ENCODE measurements at places on chromosomes 7 and 10.

GRCh38 chr7:155756322-155756721, 55.9 kb downstream of the SHH start:
- DNase-seq = no peak

- DNase-seq = no peak
Measured at GRCh38 chr7:158819571-158820203, 9.6 kb downstream of the ESYT2 start.

- no peak for DNase-seq
Measured at GRCh38 chr7:20316706-20317105, 14.0 kb upstream of the ITGB8 start.

GRCh38 chr7:116227678-116228239, 17.4 kb downstream of the TES start:
- peak; percentile 70 for DNase-seq

- DNase-seq = no peak
Measured at GRCh38 chr7:157851501-157852067, 514.8 kb downstream of the DNAJB6 start.

GRCh38 chr7:95530881-95531280, 45.1 kb downstream of the ASB4 start:
- no peak for DNase-seq

DNA sequence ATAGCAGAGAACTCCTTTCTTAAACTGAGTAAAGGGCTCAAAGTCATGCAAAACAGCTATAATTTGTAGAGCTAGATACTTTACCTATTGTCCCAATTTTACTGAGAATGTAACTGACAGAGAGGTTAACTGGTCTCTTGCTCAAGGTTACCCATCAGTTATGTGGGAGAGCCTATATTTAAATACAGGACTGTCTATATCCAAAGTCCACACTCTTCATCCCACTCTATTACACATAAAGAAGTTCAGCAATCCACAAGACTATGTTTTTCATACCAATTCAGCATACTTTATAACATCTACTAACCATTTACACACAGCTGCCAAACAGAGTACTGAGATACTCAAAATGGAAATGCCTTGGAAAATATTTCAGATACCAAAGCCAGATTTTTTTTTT, 100.2 kb downstream of the MICU1 start:
- no peak for DNase-seq

DNA sequence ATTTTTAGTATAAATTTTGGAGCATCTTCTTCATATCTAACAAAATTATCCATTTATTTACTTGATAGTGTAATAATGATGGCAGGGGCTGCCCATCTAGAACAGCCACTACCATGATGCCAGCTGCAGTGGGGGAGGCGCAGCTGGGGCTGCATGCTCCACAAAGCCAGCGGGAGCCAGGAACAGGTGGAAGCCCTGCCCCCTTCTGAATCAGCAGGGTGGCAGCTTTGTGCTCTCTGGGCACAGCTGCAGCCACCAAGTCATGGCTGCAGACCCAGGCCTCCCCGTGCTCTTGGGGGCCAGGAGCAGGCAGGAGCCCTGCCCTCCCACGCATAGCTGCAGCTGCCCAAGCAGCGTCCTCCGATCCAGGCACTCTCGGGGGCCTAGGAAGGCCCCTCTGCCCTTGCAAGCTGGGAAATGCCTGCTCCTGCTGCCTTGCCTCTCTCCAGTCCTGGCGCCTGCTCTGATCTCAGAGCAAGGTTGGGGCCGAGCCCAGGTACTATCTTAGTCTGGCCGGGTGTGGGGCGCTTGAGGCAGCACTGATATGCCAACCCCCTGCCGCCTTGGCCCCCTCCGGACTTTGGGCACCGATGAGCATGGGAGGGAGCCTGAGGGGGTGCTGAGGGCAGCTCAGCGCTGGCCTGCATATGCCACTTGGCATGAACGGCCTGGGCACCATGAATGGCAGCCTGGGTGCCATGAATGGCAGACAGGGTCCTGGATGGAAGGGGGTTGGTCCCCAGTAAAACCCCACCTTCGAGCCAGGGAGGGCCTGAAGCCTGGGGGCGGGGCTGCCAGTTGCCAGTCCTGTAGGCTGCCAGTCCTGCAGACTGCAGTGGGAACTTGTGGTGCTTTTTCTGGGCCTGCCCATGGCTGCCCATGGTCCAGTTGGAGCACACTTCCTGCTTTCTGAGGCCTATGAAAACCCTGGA, 1110.8 kb upstream of the POT1 start:
- DNase-seq = no peak

DNA sequence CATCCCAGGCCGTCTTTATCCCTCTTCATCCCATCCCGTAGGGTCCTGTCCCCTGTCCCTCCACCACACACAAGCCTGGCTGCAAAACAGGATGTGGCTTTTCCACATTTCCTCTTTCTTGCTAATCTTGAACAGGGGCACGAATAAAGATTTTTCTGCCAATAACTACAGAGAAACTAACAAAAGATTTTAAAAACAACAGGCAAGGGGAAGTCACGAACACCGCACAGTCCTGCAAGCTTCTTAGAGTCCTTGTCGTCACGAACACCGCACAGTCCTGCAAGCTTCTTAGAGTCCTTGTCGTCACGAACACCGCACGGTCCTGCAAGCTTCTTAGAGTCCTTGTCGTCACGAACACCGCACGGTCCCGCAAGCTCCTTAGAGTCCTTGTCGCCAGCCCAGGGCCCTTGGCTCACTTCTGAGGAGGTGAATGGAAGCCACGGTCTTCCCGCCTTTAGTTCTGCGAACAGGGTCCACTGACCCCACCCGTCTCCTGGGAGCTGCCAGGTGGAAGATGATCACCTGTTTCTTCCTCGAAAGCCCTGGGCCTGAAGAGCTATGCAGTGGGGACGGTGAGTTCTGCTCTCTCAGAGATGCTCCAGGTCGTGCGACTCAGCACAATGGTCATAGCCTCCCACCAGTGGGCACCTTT, 10.3 kb upstream of the INSIG1 start:
- no peak for DNase-seq

DNA sequence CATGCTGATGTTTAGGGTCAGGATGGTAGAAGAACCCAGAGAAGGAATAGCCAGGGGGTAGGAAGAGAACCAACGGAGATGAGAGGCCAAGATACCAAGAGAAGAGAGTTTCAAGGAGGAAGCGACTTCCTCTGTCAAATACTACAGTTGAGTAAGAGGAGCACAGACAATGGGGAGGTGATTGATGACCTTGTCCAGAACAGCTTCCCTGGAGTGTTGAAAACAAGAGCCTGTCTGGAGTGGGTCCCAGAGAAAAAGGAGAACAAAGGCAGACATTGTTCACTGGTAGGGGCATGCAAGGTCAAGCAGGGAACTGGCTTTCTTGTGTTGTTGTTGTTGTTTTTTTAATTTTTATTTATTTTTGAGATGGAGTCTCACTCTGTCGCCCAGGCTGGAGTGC, 9.6 kb upstream of the TRIM56 start:
- no peak for DNase-seq

DNA sequence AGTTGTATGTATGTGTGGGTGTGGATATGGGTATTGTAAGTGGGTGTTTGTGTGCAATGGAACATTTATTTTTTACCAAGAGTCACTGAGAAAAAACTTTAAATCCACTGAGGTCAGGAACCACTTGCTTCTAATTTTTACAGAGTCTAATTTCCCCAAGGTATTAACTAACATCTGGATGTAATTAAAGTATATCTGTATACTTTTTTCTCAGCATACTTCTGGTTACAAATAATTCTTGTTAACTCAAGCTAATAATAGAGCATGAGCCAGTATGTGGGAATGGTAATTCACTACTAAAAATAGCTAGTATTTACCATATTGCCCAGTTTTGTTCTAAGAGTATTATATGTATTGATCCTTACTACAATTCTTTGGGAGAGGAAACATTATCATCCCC, 24.6 kb upstream of the STEAP4 start:
- DNase-seq = no peak

DNA sequence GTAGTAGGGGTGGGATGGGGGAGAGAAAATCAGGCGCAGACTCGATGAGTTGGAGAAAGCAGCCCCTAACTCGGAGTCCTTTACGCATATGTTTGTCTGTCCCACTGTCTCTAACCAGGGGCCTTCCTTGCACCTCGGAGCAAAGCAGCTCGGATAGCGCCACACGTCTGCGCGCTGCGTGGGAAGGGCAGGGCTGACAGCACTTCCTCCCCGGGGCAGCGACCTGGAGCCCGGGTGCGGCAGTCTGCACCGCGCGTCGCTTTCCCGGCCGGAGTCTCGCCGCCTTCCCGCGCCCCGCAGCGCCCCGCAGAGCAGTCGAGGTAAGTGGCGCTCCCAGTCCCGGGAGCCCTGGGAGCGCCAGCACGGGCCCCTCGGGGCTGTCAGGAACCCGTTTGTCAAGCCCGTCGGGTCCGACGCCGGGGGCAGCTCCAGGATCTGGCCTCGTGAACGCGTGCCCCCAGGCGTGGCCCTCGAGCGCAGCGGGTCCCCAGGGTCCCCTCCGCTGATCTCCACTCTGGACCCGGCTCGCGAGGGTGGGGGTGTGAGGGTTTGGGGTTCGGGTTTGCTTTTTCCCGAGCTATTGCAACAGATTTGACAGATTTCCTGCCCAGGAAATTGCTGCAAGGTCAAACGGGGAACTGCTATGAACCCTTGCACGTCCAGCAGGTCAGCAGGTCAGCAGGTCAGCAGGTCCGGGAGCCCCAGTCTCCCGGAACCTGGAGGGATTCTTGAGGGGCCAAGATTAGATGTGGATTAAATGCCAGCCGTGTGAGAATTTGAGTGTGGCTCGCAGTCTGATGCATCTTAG, 597 bp downstream of the APBB1IP start:
- DNase-seq = no peak

- DNase-seq = peak; percentile 83
Measured at GRCh38 chr10:44752451-44753441, 158.4 kb upstream of the TMEM72 start.

All from AG04449 (cell line).